ENCODE measurements at places on chromosomes 7 and 10.
A peak's percentile ranks its signal among the peaks of the same experiment; 100 is the strongest.

DNA sequence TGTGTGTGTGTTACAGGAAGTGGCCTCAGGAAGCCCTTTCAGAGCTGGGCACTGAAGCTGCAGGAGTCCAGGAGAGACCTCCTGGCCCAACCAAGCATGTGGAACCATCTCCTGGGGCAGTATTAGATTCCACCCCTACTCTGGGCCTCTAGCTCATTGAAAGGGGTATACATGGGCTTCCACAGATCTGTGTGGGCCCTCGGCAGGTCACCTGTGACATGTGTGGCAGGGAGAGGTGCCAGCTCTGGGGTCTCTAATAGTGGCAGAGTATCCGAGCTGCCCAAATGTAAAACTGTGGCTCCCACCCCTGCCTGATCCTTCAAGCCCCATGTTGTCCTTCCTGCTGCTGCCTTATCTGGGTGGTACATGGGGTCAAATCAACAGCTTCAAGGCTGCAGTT lies 144.1 kb downstream of the GLCCI1 start:
- no peak for DNase-seq

DNA sequence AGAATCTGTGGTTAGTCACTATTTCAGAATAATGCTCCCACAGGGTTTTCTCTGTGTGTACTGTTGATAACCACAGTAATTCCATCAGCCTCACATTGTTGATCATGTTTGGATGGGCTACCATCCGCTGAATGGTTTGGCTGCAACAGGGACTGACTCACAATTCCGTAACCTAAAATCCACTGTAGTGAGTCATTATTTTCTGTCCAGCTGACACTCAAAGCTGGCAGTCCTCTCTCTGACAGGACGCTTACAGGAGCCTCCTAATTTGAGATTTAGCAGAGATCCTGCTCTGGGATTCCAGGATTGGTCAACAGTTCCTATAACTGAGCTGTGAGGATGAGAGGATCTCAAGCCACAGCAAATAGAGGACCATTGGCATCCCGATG lies 32.7 kb downstream of the VWA2 start:
- peak; percentile 96 for DNase-seq

- DNase-seq = no peak
Measured at GRCh38 chr10:1358860-1359625, 302.9 kb downstream of the WDR37 start.

- DNase-seq = peak; percentile 94
Measured at GRCh38 chr10:93334901-93335327, 147.2 kb downstream of the MYOF start.

DNA sequence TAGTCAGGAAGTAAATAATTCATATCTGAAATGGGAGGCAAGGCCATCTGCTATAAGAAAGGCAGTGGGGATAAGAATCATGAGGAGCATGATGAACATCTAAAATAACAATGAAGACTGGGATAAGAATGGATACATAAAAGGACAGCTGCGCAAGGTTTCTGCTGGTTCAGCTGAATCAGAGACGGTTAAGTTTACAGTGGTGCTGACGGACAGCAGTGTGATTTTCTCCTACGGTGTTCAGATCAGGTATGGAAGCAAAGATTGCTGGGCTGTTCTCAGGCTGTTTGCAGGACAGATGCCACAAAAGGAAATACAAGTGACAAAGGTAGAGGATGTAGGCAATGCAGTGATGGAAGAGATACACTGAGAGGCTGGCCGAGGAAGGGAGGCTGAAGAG lies 8.4 kb downstream of the CYCS start:
- no peak for DNase-seq
